ENCODE measurements at places on chromosomes 7 and 10.

GRCh38 chr10:4836416-4836969, 10.5 kb downstream of the AKR1E2 start:
- DNase-seq: no peak

DNA sequence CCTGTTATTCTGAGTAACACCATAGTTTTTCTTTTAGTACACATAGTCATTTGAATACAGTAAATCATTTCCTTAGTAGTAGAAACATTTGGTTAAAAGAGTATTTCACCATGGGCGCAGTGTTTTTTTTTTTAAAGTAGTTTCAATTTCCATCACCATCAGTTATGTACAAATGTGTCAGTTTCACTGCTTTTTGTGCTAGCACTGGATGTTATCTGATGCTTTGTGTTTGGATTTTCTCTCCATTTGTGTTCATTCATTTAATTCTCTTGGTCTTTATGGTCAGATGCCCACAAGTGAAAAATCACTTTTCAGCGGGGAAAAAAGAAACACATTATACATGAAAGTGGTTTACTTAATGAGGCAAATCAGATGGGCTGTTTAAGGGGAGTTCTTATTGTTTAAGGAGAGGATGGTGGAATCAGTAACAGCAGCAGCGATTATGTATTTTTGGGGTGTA, 16.0 kb upstream of the HK1 start:
- DNase-seq: peak; percentile 27

DNA sequence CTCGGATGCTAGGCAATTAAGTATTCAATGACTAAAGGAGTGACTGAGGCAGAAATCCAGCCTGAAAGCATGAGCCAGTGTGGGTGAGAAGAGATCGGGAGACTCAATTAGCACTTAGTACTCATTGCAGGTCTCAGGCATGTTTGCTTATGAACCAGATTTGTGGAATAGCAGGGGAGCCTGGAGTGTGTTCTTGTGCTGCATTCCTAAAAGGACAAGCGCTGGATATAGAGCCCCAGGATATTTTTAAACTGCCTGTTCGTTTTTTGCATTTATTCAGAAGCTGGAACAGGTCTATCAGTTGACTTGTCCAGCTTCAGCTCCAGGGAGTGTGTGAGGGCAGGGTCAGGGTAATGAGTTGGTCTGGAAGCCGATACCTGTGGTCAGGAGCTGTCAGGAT, 120.3 kb downstream of the BMPER start:
- no peak for DNase-seq

DNA sequence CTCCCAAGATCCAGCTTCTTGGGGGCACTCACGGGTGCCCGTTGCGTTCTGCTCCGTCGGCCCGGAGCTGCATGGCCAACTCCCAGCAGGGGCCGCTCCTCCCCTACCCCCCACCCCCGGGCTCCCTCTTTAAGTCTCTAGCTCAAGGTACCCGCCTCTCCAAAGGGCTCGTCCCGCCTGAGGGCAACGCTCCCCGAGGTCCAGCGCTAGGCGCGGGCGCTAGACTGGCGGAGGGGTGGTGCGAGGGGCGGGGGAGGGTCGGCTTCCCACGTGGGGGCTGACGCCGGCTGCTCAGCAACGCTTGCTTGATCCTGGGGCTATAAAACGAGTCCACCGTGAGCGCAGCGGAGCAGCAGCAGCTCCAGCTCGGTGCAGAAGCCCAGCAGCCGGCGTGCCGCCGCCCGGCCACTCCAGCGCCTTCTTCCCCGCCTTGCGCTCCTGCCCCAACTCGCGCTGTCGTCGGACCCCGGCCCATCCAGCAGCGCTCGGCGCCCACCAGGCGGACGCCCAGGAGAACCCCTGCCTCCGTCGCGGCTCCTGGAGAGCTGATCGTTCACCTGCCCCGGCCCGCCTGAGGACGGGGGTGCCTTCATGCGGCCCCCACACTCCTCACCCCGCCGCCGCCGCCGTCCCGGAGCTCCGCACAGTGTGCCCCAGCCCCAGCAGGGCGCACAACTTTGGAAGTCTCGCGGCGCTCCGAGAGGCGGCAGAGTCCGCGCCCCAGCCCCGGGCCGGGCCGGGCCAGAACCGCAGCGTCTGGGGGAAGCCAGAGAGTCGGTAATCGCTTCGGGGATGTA, at the start of gene ADRA2A:
Gene ADRA2A, plus strand, starts transcription at position 348 of the 797 bp plus-strand sequence. CDS start 968 bp downstream, outside the sequence.
- DNase-seq: no peak

- no peak for DNase-seq
These were observed 28.6 kb downstream of the DHX32 start for GRCh38 chr10:125852487-125852886.

- DNase-seq: peak; percentile 78
These were observed 283.5 kb downstream of the THSD7A start for GRCh38 chr7:11548532-11548931.

DNA sequence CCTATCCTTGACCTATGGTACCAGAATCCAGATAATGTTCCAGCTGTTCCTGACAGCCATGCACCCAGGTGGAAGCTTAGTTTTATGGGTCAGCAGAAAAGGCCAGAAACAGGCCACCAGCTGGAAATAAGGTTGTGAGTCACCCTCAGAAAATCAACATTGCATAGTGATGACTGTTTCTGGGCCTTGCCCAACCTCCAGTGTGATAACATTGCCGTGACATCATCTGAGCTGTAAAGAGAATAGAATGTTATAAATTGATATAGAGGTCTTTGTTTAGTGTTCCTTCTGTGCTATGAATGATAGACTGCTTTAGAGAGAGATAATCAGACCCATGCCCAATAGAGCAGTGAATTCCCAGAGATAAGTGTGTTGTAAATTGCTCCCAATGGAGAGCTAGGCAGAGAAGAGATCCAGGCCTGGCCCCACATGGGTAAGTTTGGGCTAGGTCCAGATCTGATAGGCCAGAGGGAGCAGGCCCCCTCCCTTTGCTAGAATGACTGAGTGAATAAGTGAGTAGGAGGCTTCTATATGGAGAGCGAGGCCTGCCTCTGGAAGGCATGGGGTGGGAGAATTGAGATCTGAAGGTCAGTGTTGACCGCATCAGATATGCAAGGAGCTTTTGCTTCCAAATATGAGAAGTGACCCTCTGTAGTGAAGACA, 14.2 kb upstream of the HPS1 start:
- DNase-seq: peak; percentile 95

GRCh38 chr10:125982260-125982948, 86.0 kb downstream of the FANK1 start:
- peak; percentile 55 for DNase-seq
